Stimulated activated CD4-positive, alpha-beta T cell treated with anti-CD3 and anti-CD28 coated beads, Interleukin-4, amount 100 ng/mL, for 4 hours (primary cell): ENCODE measurements at places on chromosomes 12 and 14.

DNA sequence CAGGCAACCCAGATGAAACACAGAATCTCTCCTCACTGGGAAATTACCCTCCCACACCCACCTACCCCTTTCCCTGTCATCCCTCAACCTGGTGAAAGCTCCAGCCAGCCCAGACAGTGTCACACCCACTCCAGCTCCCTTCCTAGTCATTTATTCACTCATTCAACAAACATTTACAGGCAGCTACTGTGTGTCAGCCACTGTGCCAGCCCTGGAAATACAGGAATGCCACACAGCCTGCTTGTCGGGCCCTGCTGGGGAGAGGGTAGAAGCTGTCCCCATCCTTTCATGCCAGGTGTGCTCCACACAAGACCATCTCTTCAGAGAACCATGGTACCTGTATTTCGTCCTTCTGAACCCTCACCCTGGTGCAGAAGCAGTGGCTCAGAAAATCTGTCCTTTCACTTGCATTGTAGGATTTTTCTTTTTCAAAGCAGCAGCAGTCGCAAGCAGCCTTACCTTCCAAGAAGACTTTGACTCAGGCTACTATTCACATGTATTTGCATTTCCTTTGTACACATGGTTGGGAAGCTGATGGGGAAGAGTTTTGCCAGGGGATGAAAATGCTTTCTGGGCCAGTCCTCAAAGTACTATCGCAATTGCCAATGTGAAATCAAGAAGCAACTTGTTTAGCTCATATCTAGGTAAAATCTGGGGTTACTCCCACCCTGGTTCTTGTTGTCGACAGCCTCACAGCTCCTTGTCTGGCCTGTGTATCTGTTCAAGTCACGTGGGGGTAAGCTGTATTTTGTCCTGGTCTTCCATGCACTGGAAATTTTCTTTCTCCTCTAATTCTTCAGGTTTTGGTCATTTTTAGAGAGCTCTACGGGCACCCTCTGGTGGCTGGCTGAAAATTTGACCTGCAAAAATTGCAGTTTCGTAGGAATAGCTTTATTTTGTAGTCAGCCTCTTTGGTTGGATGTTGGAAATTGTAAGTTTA, 147.4 kb upstream of the EGLN3 start:
- no peak for DNase-seq

DNA sequence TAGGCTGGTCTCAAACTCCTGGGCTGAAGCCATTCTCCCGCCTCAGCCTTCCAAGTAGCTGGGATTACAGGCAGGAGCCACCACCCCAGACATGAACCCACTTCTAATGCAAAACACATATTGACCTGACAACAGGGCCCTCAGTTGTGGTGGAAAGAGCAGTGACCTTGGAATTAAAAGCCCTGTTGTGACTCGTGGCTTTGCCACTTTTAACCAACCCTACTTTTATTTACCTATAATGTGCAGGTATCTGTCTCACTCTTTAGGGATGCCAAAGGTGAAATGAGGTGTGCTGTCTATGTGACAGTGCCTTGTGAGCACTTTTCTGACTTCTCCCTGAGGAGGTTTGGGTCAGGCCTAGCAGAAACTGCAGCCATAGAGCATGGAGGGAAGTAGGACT, 132.8 kb upstream of the DNM1L start:
- no peak for DNase-seq

- DNase-seq: no peak
Measured at GRCh38 chr14:92308716-92309115, 14.2 kb upstream of the SLC24A4 start.

DNA sequence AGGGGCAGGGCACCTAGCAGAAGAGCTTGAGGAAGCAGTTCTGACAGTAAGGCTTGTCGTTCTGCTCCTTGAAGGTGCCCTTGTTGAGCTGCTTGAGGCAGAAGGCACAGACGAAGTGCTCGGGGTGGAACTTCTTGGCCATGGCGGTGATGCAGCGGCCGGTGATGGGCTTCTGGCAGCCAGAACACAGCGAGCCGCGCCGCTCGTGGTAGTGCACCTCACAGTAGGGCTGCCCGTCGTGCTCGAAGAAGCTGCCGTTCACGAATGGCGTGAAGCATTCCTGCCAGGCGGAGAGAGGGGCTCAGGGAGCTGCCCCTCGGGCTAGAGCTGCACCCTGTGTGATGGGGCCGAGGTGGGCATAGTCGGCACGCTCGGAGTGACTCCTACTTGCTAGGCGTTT, 11.4 kb upstream of the RPLP0 start:
- no peak for DNase-seq

DNA sequence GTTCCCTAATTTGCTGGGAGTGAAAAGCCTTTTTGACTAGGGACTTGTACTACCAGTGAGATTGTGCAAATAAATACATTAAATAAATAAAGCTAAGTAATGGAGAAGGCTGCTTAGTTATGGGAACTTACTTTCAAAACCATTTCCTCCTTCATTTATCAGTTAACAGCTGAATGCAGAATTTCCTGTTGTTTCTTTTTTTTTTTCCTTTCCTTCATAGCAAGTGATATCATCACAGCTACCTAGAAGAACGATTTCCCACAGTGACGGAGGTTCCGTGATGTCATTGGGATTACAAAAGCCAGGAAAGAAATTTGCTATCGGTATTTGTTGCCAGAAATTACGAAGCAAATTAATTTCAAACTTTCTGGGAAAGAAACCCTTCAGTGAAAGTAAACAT, 42.1 kb upstream of the SOCS2 start:
- DNase-seq: peak; percentile 3

- no peak for DNase-seq
Measured at GRCh38 chr12:31280183-31280582, 45.8 kb downstream of the SINHCAF start.

DNA sequence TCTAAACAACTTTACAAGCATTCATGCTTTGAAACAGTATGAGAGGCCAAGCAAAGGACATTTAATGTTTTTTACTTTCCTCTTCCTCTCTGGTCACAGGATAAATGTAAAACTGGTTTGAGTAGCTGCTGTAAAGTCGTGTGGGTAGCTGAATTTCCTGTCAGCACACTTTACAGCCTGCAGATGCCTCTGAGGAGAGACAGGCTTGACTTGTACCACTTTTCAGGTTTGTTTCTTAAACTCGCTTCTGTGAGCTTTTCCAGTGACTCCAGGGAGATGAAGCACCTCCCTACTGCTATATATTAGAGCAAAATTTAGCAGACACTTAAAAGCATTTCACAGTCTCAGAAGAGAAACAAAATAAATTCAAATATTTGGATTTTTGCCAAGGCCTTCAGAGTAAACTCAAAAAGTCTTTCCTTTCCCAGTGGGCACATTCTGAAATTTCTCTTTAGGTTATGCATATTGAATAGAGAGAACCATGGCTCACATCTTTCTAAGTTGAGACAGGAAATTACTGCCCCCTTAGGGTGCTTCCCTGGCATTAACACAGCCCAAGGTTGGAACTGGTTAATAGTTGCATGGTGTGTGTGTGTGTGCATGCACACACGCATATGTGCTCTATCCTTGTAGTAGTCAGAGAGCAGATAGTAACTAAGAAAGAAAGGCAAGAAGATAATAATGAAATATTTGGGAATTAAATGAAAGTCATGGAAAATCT, 557.3 kb upstream of the MIS18BP1 start:
- no peak for DNase-seq

GRCh38 chr12:57483466-57483865, 3.8 kb upstream of the ARHGAP9 start:
- no peak for DNase-seq

DNA sequence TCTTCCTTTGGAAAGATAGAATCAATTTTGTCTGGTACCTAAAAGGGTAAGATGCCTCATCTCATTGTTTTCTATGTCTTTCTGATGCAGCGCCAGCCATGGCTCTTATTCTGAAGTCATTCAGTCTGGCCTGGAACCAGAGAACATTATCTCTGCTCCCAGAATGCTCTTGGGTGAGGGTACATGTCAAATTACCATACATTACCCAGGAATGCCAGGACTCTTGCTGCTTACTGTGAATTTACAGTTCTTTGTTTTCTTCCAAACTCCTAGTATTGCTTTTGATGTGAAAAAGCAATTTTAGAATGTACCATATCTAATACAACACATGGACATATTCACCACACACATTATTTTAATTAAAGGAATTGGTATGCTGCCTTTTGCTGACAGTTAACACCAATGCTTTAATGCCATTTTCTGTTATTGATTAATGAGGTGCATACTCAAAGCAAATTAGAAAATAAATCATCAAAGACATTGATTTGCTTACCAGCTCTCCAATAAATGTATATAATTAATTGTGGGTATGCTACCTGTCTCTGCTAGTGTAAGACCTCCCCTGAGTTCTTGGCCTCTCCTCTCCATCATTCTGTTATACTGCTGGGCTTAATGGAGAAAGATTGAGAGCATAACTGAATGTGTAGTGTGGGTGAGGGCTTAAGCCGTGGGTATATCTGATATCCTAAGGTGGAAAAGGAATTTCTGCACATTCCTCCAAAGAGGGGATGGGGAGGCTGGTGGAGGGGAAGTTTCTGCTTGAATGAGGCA, 337.7 kb downstream of the C12orf75 start:
- DNase-seq: no peak

DNA sequence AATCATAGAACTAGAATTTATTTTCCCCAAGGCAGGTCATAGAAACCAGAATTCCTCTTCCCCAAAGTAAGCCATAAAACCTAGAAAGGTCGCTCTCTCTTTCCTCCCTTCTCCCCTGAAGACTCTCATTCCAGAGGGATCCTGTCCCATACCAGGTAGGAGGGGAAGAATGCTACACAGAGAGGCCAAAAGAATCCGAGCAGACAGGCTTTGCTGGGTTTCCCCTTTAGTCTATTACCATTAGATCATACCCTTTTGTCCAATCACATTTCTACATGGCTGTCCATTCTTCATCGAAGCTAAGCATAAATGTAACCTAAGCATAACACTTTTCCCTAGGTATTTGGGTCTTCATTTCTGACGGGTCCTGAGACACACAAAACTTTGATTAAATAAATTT, 204.5 kb downstream of the SPTSSA start:
- DNase-seq: no peak

DNA sequence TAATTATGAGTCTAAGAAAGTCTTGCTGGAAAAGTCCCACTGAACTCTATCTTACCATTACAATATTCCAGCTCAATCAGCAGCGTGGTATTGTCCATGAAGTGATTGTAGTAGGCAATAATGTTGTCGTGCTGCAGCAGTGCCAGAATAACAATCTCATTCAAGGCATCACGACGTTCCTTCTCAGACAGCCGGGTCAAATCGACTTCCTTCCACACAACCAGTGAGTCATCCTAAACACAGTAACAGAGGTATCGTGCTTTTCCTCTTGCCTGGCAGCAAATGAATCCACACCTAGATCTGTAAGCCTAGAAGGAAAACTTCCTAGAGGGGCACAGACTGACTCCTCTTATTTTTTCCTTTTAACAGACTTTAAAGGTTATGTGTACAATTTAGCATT, 2.9 kb downstream of the NEK9 start:
- DNase-seq: peak; percentile 20
